ENCODE measurements at places on chromosomes 5 and 9.

DNA sequence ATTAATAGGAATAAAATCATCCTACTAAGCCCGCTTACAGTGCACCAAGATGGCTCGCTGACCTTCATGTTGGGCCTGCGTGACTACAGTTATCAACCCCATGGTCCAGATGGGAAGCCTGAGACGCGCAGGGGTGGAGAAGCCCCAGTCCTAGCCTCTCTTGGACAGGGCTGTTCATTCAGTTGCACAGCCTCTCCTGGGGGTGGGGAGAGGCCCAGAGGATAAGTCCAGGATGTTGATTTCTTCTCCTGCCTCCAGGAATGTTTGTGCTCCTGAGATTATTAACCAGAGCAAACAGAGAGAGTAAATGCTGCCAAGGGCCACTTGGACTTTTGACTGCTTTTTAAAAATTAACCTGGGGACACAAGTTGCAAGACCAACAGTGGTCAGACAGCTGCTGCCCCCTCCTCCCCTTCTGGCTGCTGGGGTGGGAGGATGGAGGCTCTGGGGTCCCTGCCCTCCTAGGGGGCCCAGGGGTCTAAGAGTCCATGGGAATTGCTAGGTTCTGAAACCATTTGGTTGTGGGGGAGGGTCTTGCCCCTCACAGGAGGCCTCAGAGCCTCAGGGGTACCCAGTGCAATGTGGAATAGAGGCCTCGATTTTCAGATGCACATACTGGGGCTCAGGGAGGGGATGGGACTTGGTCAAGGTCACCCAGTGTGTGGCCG lies 2.8 kb upstream of the AMBP start:
- DNase-seq, result no peak

DNA sequence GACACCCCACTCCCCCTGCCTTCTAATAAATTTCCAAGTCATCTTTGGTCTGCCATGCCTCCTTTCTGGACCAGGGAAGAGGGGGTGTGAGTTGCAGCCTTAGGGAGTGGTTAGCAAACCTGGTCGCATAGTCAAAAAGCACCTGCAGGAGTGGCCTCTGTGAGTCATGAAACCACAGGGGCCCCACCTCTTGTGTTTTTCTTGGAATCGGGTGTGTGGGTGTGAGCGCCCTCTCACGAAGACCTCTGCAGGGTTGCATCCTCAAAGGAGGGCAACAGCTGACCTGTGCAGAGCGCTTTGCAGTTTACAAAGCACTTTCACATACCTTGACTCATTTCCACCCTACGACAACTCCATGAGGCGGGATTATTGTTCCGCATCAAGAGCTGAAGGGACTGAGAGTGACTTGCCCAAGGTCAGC lies 36.8 kb upstream of the TEX48 start:
- no peak for DNase-seq

GRCh38 chr5:107072440-107072839 lies 598.3 kb downstream of the EFNA5 start:
- no peak for DNase-seq

DNA sequence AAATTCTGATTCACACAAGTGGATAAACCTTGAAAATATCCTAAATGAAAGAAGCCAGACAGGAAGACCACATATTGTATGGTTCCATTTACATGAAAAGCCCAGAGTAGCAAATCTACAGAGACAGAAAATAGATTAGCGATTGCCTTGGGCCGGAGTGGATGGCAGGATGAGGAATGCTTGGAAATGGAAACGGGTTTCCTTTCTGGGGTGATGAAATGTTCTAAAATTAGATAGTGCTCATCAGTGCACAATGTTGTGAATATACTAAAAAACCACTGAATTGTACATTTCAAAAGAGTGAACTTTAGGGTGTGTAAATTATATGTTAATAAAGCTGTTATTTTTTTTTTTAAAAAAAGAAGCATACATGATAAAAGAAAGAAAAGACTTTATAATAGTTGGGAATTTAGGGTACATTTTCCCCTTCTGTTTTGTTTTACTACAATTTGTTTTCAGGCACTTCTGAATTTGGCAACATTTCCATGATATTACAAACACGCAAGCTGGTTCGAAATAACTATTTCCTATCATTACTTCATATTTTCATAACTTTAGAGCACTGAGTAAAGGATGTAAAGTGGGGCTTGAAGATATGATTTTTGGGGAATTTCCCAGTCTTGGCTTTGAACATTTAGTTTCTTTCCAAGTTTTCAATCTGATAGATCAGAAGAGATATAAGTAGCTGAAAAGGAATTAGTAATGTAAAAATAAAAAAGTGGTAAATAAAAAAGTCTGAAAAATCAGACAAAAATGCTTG lies 23.9 kb downstream of the SLC35A4 start:
- DNase-seq, result no peak

GRCh38 chr5:174293481-174293880 lies 248.0 kb downstream of the NSG2 start:
- DNase-seq, result no peak

DNA sequence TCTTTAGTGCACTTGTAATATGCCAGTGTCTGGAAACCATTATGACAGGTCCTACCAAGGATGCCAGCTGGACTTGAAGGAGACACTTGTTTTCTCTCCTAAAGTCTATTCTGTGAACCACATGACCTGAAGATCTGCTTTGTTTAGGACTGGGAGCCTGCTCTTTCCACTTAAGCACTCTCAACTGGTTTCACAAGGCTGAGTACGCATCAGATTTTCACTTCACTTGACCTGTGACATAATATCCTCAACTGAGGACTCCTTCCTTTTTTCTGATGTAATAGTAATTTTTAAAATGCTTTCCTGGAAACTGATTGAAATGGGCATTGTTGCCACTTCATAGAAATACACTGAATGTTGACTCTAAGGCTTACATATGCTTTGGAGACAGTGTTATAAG lies 52.2 kb downstream of the PDE8B start:
- no peak for DNase-seq

GRCh38 chr9:137455359-137455991 lies 3.7 kb downstream of the NSMF start:
- no peak for DNase-seq

GRCh38 chr9:128072144-128073021 lies 4.4 kb downstream of the SLC25A25 start:
- DNase-seq, result peak; percentile 55

DNA sequence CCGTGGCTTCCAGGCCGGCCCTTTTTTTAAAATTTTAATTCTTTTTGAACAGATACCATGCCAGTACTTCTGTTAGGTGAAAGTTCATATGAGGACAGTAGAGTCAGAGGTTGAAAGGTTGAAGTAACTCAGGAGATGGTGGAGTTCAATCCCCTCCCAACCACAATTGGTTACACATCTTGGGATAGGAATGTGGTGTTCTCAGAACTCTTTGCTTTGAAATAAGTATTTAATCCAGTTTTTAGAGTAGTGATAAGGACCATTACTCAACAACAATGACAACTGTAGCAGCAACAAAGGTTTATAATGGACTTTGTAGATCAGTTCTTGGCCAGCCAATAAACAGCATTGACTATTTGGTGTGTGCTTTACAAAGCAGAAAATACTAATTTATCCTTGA lies 116.0 kb downstream of the ARHGAP26 start:
- no peak for DNase-seq

GRCh38 chr9:109734814-109735213 lies 45.2 kb upstream of the PALM2AKAP2 start:
- DNase-seq, result no peak

- DNase-seq, result no peak
Observed at GRCh38 chr5:41425736-41426135, 84.7 kb downstream of the PLCXD3 start.

DNA sequence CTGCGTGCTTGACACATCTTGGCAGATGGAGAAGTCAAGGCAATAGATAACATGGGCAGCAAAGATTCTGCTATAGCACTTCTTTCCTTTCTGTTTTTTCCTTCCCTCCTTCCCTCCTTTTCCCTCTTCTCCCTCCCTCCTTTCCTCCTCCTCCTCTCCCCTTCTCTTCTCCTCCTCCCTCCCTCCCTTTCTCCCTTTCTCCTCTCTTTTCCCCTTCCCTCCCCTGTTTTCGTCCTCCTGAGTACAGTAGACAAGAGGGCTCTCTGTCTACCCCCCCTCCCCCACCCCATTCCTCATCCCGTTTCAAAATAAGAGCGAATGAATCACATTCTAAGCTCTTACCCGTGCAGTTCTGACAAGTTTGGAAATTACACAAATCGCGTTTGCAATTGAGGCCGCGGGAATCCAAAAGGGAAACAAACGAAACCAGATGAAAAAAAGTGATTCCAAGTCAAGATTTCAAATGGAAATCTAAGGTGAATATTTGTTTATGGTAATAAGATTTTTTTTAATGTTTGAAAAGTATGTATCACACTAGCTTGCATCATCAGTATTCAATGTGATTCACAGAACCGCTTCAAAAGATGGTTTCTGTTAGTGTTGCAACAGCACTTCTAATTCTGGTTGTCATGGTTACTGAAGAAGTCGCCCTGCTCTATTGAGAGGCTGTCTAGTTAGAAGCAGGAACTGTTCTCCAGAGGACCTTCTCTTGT lies 1.3 kb downstream of the NIM1K start:
- DNase-seq, result peak; percentile 50

DNA sequence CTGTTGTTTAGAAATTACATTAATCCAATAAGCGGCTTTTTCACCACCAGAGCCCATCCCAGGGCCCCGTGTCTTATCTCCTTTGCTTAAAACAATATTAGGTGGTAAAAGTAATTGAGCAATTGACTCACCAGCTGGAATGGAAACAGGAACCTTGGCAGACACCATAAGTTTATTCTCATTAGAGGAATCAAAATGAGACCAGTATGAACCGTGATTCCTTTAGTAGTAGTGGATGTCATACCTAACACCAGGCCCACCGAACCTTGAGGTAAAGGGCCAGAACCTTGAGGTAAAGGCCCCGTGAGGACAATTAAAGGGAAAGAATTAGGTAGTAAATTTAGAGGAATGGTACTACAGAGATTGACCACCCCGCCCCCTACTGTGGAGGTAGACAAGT lies 16.5 kb downstream of the HSDL2 start:
- no peak for DNase-seq

GRCh38 chr9:113955076-113955752 lies 79.1 kb downstream of the ZNF618 start:
- DNase-seq, result peak; percentile 50

- DNase-seq, result peak; percentile 97
Observed at GRCh38 chr5:16957304-16958196, 21.5 kb upstream of the MYO10 start.

- DNase-seq, result no peak
Observed at GRCh38 chr5:137731176-137731575, 4.7 kb downstream of the KLHL3 start.

- DNase-seq, result no peak
Observed at GRCh38 chr5:118952992-118953651, 35.2 kb downstream of the DTWD2 start.

DNA sequence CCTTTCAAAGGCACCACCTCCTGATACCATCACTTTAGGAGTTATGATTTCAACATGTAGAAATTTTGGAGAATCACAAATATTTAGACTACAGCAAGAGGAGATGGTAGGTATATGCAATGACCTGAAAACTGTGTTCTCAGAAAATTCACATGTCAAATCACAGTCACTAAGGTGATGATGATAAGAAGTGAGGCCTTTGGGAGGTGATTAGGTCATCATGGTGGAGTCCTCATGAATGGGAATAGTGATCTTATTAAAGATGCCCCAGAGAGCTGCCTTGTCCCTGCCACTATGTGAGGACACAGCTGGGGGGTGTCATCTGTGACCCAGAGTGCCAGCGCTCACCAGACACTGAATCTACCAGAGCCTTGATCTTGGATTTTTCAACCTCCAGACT lies 513.5 kb upstream of the TUSC1 start:
- DNase-seq, result no peak

GRCh38 chr5:138444078-138444773 lies 5.4 kb downstream of the REEP2 start:
- DNase-seq, result no peak

- DNase-seq, result no peak
Observed at GRCh38 chr9:89444925-89445765, 52.8 kb downstream of the SEMA4D start.

- DNase-seq, result no peak
Observed at GRCh38 chr5:3601061-3601710, 5.6 kb downstream of the IRX1 start.

DNA sequence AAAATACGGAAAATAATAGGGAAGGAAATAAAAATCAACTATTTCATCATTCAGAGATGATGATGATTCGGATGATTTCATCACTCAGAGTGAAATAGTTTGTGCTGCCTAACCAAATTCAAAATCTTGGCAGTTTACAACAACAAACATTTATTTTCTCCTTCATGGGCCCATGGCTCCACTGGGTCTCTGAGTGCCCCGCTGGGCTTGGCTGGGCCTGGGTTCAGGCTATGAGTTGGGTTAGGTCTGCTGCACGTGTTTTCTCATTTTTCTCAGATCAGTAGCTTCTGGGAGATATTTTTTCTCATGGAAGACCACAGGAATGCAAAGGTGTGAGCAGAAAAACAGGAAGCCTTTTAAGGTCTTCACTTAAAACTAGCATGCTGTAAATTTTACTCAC lies 24.0 kb upstream of the F2RL1 start:
- DNase-seq, result no peak

- DNase-seq, result no peak
Observed at GRCh38 chr5:20618340-20618739, 630.3 kb upstream of the CDH18 start.

Data from kidney capillary endothelial cell (primary cell).